ENCODE measurements at places on chromosomes 2 and 18.

DNA sequence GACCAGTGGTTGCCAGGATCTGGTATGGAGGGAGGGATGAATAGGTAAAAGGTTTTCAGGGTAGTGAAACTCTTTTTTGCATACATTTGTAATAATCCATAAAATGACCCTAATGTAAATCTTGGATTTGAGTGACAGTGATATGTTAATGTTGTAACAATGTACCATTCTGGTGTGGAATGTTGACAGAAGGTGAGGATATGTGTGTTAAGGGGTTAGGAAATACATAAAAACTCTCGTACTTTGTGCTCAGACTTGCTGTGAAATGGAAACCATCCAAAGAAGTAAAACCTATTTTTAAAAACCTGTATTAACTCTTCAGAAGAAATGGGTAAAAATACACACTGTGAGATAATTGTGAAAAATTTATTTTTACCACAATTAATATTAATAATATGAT, 66.2 kb downstream of the SYT4 start:
- no peak for DNase-seq

- no peak for DNase-seq
Measured at GRCh38 chr2:66034467-66034866, 400.5 kb upstream of the MEIS1 start.

- no peak for DNase-seq
Measured at GRCh38 chr2:111936881-111937280, 38.5 kb downstream of the MERTK start.

DNA sequence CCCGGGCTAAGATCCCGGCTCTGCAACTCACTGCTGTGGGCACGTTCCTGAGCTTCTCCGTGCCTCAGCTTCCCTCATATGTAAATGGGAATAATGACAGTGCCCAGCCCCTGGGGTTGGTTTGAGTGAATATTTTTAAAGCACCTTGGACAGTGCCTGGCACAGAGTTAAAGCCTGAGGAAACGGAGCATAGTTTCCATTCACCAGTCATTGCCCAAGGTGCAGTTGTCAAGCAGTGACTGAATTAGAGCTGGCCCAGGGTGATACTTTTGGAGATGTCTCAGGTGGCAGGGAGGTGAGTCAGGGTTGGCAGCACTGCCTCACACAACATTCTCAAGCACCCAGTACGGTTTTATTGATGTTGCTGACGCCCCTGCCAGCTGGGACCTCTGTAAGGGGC, 12.2 kb downstream of the TMEM177 start:
- DNase-seq = no peak

GRCh38 chr2:18740474-18740881, 151.1 kb upstream of the NT5C1B start:
- DNase-seq = no peak

DNA sequence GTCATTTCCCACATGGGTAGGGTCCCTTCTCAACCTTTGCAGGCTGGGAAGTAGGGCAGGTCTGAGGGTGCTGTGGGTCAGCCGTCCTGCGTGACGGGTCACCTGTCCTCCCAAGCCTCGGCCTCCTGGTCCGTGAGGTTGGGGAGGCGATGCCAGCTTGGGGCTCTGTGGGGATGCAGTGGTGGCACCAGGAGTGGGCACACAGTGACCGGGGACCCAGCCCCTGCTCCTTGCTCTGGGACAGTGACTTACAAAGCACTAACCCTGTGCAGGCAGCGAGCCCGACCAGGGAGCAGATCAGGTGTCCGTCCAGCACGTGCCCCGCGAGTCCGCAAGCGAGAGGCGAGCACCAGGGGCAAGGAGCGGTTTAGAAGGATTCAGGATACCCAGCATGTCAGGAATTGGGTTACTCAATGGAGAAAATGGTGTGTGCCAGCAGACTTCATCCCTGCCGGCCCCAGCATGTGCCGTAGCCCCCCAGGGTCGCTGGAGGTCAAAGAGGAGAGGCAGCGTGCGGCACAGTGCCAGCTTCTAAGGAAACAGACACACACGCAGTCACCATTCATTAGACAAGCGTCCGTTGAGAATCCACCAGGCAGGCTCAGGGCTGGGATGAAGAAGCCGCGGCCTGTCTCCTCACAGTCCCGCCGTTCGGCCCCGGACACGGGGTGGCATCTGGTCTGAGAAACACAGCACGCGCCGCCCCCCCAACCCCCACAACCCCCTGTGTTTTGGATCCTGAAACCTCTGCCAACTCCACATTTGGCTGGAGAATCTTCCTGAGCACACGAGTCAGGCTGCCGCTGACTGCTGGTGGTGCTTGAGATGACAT, 11.7 kb downstream of the COLEC11 start:
- DNase-seq = no peak

- DNase-seq = no peak
Measured at GRCh38 chr18:75635096-75635495, 207.6 kb upstream of the SMIM21 start.

GRCh38 chr2:55231546-55232083, 478 bp downstream of the CLHC1 start:
- no peak for DNase-seq

- no peak for DNase-seq
Measured at GRCh38 chr2:233602076-233602475, 15.4 kb upstream of the UGT1A8 start.

- no peak for DNase-seq
Measured at GRCh38 chr2:62611854-62612253, 93.7 kb upstream of the EHBP1 start.

DNA sequence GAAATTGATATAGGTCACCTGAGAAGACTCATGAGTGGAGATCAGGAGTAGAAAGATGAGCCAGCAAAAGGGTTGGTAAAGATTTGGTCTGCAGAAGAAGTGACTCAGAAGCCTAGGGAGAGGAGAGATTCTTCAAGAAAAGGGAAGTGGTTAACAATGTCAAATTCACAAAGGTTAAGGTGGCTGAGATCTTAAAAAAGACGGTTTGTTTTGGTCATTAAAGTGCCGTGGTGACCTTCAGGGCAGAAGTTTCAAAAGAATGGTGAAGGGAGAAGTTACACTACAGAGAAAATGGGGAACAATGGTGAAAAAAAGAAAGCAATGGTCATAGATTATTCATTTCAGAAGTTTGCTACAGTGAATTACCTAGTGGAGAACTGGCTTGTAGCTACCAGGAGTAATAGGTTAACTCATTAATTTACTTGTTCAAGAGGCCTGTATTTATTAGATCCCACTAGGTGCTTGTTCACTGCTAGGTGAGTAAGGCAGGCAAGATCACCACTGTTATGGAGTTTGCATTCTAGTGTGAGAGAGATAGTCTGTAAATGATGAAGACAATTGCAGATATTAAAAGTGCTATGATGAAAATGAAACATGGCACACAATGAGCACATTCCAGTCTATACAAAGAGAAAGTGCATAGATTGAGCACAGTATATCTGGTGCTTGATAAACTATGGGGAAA, 43.0 kb downstream of the FBXO48 start:
- DNase-seq = no peak

- DNase-seq = no peak
Measured at GRCh38 chr18:78685250-78685979, 294.2 kb upstream of the SALL3 start.

- no peak for DNase-seq
Measured at GRCh38 chr2:102110596-102111334, 31.8 kb upstream of the IL1R1 start.

DNA sequence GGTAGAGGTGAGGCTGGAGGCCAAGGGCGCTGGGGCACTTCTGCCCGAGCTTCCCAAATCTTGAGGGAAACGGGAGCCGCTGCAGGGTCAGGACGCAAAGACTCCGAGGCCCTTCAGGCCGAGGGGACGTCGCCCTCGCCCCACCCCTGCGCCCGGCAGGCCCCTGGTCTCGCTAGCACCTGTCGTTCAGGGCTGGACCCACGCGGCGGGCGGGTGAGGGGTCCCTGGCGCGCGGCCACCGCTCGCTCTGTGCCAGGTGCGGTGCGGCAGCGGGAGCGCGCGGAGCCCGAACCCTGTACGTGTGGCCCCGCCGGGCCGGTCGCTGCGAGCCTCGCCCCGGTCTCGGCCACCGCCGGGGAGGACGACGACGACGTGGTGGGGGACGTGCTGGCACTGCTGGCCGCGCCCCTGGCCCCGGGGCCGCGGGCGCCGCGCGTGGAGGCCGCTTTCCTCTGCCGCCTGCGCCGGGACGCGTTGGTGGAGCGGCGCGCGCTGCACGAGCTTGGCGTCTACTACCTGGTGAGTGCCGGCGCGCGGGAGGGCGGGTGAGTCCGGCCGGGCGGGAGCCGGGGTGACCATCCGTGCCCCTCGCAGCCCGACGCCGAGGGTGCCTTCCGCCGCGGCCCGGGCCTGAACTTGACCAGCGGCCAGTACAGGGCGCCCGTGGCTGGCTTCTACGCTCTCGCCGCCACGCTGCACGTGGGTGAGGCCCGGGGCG, 4.9 kb downstream of the ERFE start:
- DNase-seq = no peak

GRCh38 chr2:46117379-46117778, 179.8 kb upstream of the EPAS1 start:
- DNase-seq = no peak

GRCh38 chr2:200130762-200131166, 175.4 kb downstream of the MAIP1 start:
- DNase-seq = no peak

GRCh38 chr2:152339556-152340286, 4.7 kb downstream of the FMNL2 start:
- DNase-seq = no peak

DNA sequence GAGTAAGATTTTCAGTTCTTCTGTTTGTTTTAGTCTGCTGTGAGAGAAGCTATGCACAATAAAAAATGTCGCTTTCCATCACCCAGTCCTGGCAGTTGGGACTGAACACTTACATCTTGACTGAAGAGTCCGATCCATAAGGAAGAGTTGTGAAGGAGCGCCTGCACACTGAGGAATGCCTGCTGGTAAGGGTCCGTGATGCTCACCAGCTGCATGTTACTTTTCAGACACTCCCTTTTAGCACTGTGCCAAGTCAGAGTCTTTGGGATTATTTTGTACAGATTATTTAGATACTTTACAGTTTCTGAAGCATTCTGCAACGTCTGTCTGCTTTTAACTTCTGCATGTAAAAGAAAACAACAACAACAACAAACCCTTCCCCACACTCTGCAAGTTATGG, 42.6 kb upstream of the CD302 start:
- DNase-seq = no peak

- no peak for DNase-seq
Measured at GRCh38 chr2:173059292-173059691, 16.4 kb upstream of the MAP3K20 start.

GRCh38 chr2:68980956-68981355, 6.5 kb downstream of the GKN1 start:
- DNase-seq = no peak

- DNase-seq = no peak
Measured at GRCh38 chr2:18971628-18972027, 382.3 kb upstream of the NT5C1B start.

DNA sequence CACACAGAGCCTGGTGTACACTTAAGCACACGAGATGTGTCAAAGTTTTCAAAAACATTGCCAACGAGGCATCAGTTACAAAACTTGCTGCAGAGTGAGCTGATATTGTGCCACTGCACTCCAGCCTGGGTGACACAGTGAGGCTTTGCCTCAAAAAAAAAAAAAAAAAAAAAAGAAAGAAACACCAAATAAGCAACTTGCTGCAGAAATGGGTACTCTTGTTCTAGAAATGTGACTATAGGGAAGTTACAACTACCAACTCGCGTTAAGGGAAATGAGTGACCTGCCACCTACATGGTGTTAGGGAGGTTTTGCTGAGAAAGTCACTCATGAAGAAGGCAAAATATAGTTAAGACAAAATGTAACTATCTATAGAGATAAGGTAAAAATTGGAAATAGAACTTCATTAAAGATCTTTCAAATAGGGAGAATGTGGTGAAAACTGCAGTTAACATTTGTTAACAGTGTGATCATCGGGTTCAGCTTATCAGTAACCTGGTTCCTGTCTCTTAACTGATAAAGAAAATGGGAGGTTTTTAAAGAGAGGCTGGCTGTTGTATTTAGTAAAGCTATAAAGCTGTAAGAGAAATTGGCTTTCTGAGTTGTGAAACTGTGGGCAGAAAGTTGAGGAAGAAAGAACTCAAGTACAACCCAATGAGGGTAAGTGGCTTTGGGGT, at the start of gene IL1RL1:
Gene IL1RL1 (plus strand): TSS at position 600 of the 677 bp plus-strand sequence. CDS start 26,702 bp downstream, outside the sequence.
- no peak for DNase-seq

- peak; percentile 14 for DNase-seq
Measured at GRCh38 chr18:77650799-77651385, 401.2 kb downstream of the GALR1 start.

GRCh38 chr2:186714611-186715010, 20.8 kb downstream of the FAM171B start:
- no peak for DNase-seq

GRCh38 chr2:46776687-46777327, 138.8 kb downstream of the MCFD2 start:
- DNase-seq = no peak

DNA sequence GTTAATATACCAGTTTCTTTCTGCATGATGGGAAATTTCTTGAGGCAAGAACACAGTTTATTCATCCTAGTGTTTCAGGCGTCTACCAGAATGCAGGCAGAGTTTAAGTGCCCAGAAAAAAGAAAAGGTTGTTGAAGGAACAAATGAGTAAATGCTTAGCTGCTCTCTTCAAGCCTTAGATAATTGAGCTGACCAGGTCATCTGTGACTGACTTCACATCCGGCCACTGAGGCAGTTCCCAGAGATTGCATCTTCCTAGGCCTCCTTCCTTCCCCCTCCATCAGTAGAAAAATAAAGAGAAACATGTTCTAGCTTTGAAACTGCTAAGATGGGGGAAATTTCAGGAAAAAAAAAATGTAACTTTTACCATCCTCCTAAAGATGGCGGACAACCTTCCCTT, 9.4 kb upstream of the TMEM163 start:
- no peak for DNase-seq

GRCh38 chr2:51011693-51012092, 20.2 kb downstream of the NRXN1 start:
- DNase-seq = no peak
